Naive B cell (primary cell): ENCODE measurements at places on chromosomes 4 and X. TPM values are rescaled to one million over a fixed set of nuclear protein-coding genes. Genes with fewer than 3 reads are reported as not detected.

The BANK1 gene
- 575 TPM for polyA plus RNA-seq

The KIT gene
- polyA plus RNA-seq: not detected

The ODAPH gene
- polyA plus RNA-seq: not detected

The LUZP4 gene
- polyA plus RNA-seq: not detected

The ADH7 gene
- not detected for polyA plus RNA-seq

The USP17L5 gene
- not detected for polyA plus RNA-seq

The VSIG1 gene
- 0.13 TPM for polyA plus RNA-seq

The NCAPG gene
- not detected for polyA plus RNA-seq

The GPR143 gene
- polyA plus RNA-seq: not detected

The HSFX2 gene
- not detected for polyA plus RNA-seq

- DNase-seq: no peak
These were observed 194.0 kb upstream of the MAB21L2 start for GRCh38 chr4:150387981-150388380.

DNA sequence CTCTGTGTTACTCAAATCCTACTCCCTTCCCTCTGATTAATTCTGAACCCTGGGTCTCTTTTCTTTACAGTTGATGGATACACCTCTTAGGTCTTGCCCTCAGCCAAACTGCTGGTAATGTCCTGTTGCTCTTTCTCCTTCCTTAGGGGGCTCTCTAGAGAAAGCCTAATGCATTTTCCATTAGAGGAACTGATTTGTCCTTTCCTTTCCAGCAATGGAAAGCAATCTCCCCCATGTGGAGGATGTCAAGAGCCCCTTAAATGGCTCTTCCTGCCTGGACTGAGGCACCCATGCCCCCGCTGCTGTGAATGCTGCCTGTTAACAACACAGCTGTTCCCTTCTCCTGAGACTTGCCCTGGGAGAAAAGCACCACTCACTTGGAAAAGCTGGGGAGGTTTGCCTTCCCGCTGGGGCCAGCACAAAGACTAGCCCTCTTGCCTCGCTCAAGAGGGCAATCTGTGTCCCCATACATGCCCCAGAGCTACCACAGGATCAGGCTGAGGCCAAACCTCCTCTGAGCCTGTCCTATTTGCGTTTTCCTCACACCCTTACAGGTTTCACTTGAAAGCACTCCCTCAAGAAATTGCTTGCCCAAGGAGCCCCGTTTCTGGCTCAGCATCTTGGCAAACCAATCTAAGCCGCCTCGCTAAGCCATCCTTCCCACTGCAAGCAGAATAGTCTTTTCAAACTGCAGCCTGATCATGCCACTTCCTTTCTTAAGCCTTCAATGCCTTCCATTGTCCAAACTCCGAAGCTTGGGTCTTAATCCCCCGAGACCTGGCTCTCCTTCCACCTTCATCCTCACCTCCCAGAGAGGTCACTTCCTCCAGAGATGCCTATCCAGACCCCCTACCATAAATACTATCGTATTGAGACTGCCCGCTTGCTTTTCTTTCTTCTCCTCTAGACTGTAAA lies 23.2 kb upstream of the SMIM20 start:
- no peak for DNase-seq

- no peak for DNase-seq
These were observed 246.4 kb upstream of the SLC7A11 start for GRCh38 chr4:138488533-138488932.

DNA sequence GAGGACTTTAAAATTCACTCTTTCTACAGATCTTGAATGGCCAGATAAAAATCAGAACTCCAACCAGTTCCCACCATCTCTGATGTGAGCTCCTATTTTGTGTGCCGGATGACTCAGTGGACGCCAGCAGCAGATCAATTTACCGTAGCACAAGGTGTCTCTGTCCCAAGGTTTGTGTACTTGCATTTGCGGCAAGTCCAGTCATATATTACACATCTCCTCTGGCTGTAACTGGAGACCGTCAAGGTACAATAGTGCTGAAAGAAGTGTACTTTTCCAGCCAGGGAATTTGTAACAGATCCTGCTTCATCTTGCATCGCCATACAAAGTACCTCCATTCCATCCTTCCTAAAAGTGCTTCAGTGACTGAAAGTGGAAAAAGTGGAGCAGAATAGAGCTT lies 108.2 kb upstream of the SORBS2 start:
- no peak for DNase-seq

DNA sequence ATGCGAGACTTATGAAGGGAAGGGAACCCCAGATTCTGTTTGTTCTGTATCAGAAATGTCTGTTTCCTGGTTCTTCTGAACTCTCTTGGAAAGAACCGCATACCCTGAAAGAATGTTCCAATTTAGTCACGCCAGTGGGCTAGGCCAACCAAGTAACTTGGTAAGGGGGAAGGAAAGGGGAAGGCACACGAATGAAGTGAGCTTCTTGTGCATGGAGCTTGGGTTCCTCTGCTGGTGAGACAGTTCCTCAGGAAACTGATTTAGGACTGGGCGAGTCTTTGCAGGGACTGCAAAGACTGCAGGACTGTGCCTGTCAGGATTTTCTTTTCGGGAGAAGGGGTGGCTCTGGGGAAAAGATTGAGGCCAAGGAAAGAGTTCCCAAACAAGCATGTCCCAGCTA lies 35.6 kb downstream of the FRMPD3 start:
- DNase-seq: no peak

- DNase-seq: no peak
These were observed 63.4 kb downstream of the FHDC1 start for GRCh38 chr4:152999346-153000075.

DNA sequence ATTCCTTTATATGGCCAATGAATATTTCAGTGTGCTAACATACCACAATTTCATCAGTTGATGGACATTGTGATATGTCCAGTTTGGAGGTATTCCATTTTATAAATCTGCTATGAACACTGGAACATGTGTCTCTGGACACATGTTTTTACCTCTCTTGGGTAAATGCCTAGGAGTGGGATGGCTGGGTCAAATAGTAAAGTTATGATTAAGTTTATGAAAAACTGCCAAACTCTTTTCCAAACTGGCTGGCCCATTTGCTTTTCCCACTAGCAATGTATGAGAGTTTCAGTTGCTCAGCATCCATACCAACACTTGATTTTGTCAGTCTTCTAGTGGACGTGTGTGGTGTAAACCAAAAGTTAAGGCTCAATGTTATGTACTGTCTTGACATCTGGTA lies 40.5 kb downstream of the CEP44 start:
- DNase-seq: no peak

DNA sequence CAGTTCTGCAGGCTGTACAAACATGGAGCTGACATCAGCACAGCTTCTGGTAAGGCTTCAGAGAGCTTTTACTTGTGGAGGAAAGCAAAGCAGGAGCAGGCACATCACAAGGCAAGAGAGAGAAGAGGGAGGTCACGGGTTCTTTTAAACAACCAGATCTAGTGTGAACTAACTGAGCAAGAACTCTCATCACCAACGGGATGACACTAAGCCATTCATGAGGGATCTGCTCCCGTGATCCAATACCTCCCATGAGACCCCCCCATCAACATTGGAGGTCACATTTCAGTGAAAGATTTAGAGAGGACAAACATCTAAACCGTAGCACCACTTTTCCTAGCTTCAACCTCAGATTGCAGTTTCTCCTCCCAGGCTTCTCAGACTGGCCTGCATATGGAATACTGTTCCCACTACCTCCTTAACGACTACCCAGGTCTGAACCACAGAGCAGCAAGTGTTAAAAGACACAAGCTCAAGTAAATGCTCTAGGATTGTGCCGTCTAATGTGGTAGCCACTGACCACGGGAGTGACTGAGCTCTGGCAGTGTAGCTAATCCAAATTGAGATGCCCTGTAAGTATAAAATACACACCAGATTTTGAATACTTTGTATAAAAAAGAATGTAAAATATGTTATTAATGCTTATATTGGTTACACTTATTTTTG lies 192.7 kb downstream of the PTTG2 start:
- DNase-seq: no peak

GRCh38 chr4:8110071-8110986 lies 48.3 kb downstream of the ABLIM2 start:
- no peak for DNase-seq

GRCh38 chrX:114800719-114801118 lies 216.7 kb downstream of the IL13RA2 start:
- DNase-seq: no peak

GRCh38 chr4:78131403-78131802 lies 74.3 kb downstream of the FRAS1 start:
- no peak for DNase-seq

DNA sequence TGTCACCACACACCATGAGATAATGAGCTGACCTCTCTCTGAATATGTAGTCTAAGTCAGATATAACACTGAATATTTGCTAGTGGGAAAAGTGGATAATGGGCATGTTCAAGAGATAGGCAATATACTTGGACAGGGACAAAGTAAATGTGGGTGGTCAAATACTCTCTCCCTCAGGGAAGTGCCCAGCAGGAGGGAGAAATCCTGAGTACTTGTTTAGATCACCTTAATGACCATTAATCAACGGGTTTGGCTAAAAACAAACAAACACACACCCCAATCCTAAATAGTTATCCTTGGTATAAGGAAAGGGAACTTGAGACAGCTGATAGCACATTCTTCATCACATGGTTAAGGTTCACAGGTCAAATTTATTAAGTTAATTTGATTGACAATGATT lies 933.5 kb downstream of the C4orf33 start:
- DNase-seq: no peak

DNA sequence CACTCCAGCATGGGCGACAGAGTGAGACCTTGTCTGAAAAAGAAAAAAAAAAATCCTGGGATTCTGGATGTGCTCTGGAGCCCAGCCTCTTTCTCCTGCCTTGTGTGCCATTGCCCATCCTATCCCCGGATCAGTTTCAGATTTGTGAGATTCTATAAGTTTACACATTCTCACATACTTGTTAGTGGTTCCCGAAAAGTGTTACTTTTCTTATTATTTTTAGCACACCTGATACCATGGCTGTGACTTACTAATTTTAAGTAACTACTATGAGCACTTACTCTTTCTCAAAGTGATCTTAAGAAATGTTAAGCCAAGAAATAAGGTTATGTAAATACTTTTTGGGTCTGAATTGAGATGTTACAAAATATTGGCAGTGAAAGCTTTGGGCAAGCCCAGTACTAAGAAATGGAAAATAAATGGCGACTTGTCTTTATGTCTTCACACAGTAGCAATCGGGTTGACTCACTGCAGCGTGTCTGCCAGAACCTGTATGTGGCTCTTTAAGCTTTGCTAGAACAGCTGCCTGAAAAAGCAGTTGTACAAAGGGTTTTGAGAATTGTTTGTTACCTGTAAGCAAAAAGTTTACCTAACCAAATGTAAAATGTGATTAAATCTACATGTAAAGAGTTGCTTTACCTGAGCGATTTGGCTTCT lies 118.7 kb downstream of the KLHL8 start:
- DNase-seq: no peak

DNA sequence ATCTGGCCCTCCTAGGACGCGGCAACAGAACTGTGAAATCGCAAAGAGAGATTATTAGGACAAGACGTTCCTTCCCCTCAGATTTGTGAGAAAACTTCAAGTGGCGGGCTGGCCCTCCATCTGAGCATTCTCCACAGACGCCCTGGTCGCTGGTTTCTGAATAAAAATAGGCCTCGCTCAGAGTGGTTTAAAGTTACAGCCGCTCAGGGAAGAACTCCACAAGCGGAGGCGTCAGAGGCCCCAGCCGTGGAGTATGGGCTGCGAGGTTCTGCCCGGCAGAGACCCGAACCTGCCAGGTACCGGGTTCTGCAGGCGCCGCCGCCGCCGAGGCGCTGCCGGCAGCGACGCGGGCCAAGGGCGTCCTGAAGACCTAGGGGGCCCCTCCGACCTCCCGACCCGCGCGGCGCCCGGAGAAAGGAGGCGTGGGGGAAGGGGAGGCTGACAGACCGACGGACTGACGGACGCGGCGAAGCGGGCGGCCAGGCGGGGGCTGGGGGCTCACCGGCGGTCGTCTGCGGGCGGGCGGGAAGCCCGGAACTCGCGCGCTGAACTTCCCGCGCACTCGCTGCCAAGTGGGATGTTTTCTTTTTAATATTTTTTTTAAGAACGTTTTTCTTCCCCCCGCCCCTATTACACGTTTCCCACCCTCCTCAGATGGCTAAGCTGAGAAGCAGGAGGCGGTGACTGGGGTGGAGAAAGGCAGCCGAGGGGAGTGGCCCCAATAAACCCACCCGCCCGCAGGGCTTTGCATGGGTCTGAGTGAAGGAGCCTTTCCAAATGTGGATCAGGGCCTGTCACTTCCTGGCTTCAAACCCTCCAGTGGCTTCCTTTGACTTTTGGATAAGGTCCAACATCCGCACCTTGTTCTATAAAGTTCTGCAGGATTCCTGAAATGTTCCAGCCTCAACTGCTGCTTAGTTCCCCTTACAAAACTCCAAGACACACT lies at the start of gene PABPC4L:
PABPC4L (minus strand) TSS at position 574 of the 946 bp plus-strand sequence. CDS start 770 bp downstream, outside the sequence.
- no peak for DNase-seq

- peak; percentile 15 for DNase-seq
These were observed at the start of gene ARHGEF6 for GRCh38 chrX:136780763-136781162. ARHGEF6 (minus strand) TSS chrX:136780932; CDS start chrX:136780882, 50 bp downstream.

- DNase-seq: no peak
These were observed 98.0 kb downstream of the TRAPPC11 start for GRCh38 chr4:183757060-183757459.

DNA sequence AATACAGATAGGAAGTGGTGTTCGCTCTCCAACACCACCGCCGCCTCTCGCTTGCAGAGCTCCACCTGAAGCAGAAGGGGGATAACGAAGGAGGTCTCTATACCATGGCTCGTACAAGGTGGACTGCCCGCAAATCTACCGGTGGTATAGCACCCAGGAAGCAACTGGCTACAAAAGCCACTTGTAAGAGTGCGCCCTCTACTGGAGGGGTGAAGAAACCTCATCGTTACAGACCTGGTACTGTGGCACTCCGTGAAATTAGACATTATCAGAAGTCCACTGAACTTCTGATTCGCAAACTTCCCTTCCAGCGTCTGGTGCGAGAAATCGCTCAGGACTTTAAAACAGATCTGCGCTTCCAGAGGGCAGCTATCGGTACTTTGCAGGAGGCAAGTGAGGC lies 5.2 kb upstream of the BMP15 start:
- no peak for DNase-seq

GRCh38 chr4:17898553-17899055 lies 87.8 kb downstream of the NCAPG start:
- DNase-seq: no peak

DNA sequence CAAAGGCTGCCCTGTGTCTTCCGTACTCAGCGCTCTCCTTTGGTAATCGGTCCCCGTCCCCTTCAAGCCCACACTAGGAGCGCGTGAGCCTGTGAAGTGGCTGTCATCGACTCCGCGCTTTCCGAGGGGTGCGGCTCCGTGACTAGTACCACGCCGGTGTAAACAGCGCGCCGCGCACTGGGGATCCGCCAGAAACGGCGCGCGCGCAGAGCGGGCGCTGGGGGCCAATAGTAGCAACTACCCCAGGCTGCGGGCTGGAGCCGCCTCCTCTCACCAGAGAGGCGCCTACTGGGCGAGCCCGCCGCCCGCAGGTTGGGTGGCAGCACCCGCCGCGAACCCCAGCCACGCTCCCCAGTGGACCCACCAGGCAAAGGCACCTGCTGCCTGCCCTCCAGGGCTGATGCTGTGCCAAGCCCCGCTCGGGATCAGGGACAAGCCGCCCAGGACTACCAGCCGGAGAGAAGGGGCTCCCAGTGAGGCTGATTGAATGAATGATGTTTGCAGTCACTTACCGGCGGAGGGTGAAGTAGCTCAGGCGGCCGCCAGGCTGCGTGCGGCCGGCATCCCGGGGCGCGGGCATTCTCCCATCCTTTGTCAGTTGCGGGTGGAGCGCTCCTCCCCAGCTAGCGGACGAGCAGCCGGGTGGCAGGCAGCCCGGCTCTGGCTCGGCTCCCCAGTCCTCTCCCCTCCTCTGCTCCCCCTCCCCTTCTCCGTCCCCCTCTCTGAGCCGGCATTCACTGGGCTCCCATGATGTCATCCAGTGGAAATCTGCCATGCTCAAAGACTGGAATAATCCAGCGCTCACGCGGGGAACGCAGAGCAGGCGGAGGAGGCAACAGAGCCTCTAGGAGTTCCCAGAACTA lies 370.3 kb upstream of the SMIM31 start:
- DNase-seq: no peak
